CD4-positive, alpha-beta T cell (primary cell): ENCODE measurements at places on chromosomes 12 and 14. TPM values are rescaled to one million over a fixed set of nuclear protein-coding genes. Genes with fewer than 3 reads are reported as not detected.

- no peaks in the 10 kb centered on the region for H3K4me1 ChIP-seq
- H3K27me3 ChIP-seq = peaks cover under 1% of the 10 kb centered on the region
- no peak for DNase-seq
- no peak overlapping the region for H3K4me3 ChIP-seq
Measured at GRCh38 chr14:49294621-49295148, 291.5 kb downstream of the RPS29 start.

- no peak overlapping the region for H3K27ac ChIP-seq
- no peak overlapping the region for H3K4me3 ChIP-seq
- H3K27me3 ChIP-seq = peaks cover 21% of the 10 kb centered on the region
- H3K36me3 ChIP-seq = no peaks in the 10 kb centered on the region
- DNase-seq = no peak
Measured at GRCh38 chr14:104980611-104981531, 2.7 kb upstream of the AHNAK2 start.

- no peak overlapping the region for H3K27ac ChIP-seq
- H3K36me3 ChIP-seq = no peaks in the 10 kb centered on the region
- no peak overlapping the region for H3K4me3 ChIP-seq
Measured at GRCh38 chr12:55852740-55853139, 10.0 kb upstream of the MMP19 start.

GRCh38 chr14:100490252-100490651 is 97.0 kb downstream of the BEGAIN start:
- peaks cover 10% of the 10 kb centered on the region for H3K4me1 ChIP-seq
- peaks cover under 1% of the 10 kb centered on the region for H3K36me3 ChIP-seq
- no peak overlapping the region for H3K27ac ChIP-seq
- no peak for DNase-seq
- no peak overlapping the region for H3K4me3 ChIP-seq

DNA sequence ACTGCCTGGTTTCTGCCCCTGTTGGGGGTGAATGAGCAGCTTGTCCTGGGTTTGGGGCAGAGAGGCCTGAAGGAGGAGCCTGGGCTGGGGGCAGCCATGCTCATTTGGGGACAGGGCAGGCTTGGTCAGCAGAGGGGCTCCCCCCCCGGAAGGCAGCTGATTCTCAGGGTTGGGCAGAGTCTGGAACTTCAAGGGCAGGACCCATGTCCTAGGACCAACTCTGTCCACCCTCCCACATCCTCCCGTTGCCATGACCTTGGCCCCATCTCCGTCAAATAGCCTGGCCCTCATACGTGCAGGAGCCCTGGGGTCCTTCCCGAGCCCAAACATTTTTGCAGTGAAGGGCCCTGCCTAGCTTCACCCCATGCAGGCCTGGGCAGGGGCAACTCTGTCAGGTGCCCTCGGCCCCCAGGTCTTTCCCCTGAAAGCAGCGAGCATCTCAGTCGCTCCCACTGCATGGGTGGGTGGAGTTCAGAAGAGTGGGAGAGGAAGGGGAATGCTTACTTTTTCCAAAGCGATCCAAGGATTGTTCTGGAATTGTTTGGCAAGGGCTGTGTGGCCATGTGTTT is 32.6 kb downstream of the TNFAIP2 start:
- H3K27ac ChIP-seq = no peak overlapping the region
- DNase-seq = no peak
- H3K4me1 ChIP-seq = peaks cover 7% of the 10 kb centered on the region
- no peaks in the 10 kb centered on the region for H3K36me3 ChIP-seq

The SLC38A1 gene
- total RNA-seq = 346 TPM

GRCh38 chr14:103056322-103057027 is 874 bp downstream of the CDC42BPB start:
- no peak for DNase-seq
- no peaks in the 10 kb centered on the region for H3K36me3 ChIP-seq
- peaks cover 18% of the 10 kb centered on the region for H3K4me1 ChIP-seq
